ENCODE measurements at places on chromosomes 6 and 20. TPM values are rescaled to one million over a fixed set of nuclear protein-coding genes. Genes with fewer than 3 reads are reported as not detected.

BICRAL gene
- 21.9 TPM for total RNA-seq

ESR1 gene
- 1.3 TPM for total RNA-seq

HLA-DRA gene
- 18.8 TPM for total RNA-seq

ULBP3 gene
- 1.1 TPM for total RNA-seq

CDH4 gene
- total RNA-seq = 0.35 TPM

PRSS35 gene
- total RNA-seq = not detected

CST5 gene
- not detected for total RNA-seq

ZC2HC1B gene
- total RNA-seq = not detected

SLC22A16 gene
- total RNA-seq = not detected

DNA sequence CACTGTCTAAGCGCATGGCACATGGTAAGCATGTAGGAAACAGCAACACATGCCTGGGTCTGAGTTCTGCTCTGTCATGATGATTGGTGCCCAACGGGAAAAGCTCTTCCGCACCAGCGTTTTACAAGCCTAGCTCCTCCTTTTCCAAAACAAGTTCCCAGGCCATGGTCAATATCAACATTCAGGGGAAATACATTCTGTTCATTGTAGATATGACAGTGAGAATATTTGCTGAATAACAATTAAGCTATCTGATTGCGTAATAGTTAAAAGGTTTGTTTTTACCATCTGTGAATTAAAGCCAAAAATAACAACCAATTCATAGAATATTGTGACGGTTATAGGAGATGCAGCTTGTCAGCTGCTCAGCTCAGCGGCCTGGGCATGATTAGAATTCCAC lies 404.3 kb upstream of the SLC35B3 start:
- no peak overlapping the region for H3K4me3 ChIP-seq
- no peaks in the 10 kb centered on the region for H3K4me1 ChIP-seq
- H3K27me3 ChIP-seq = no peaks in the 10 kb centered on the region
- DNase-seq = no peak
- no peak overlapping the region for H3K27ac ChIP-seq

- H3K27me3 ChIP-seq = peaks cover 34% of the 10 kb centered on the region
- no peak for DNase-seq
- no peak overlapping the region for H3K4me3 ChIP-seq
- no peak overlapping the region for H3K27ac ChIP-seq
Measured at GRCh38 chr6:88179692-88180091, 13.5 kb upstream of the CNR1 start.

DNA sequence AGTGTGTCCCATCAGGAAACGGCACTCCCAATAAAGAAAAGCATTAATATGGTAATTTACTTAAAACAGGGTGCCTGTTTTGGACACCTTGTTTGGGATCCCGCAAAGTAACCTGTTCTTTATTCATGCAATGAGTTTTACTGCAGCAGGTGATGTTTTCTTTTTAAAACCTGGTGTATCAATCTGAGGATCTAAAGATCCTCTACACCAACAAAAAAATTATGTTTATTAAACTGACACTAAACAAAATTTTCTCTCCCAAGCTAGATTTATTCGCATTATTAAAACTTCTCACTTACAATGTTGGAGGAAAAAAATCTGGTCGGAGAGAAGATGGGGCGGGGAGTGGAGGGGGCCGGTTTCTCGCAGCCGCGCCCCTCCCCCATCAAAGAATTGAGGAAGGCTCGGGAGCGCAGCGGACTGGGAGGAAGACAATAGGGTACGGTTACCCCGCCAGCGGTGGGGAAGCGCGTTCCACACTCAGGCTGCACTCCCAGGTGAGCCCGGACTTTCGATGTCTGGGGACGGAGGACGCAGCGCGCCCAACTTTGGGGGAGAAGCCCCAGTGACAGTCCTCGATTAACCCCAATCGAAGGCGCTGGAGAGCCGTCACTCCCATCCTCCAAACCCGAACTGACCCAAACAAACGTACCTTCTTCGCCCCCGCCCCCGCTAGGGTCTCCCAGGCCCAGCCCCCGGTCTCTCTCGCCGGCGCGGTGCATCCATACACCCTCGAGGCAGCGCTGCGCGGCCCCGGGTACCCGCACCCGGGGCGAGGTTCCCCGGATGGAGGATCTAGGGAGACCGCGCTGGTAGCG lies 1.3 kb downstream of the CD24 start:
- H3K27me3 ChIP-seq = peaks cover 53% of the 10 kb centered on the region
- peaks cover 16% of the 10 kb centered on the region for H3K4me1 ChIP-seq
- H3K36me3 ChIP-seq = no peaks in the 10 kb centered on the region
- DNase-seq = no peak

- peaks cover 24% of the 10 kb centered on the region for H3K36me3 ChIP-seq
- H3K27me3 ChIP-seq = no peaks in the 10 kb centered on the region
Measured at GRCh38 chr6:144155529-144155928, 5.2 kb downstream of the STX11 start.

- no peak overlapping the region for H3K27ac ChIP-seq
- no peaks in the 10 kb centered on the region for H3K36me3 ChIP-seq
- DNase-seq = peak; percentile 15
- peaks cover 86% of the 10 kb centered on the region for H3K27me3 ChIP-seq
Measured at GRCh38 chr6:29552512-29553051, 7.0 kb downstream of the UBD start.

DNA sequence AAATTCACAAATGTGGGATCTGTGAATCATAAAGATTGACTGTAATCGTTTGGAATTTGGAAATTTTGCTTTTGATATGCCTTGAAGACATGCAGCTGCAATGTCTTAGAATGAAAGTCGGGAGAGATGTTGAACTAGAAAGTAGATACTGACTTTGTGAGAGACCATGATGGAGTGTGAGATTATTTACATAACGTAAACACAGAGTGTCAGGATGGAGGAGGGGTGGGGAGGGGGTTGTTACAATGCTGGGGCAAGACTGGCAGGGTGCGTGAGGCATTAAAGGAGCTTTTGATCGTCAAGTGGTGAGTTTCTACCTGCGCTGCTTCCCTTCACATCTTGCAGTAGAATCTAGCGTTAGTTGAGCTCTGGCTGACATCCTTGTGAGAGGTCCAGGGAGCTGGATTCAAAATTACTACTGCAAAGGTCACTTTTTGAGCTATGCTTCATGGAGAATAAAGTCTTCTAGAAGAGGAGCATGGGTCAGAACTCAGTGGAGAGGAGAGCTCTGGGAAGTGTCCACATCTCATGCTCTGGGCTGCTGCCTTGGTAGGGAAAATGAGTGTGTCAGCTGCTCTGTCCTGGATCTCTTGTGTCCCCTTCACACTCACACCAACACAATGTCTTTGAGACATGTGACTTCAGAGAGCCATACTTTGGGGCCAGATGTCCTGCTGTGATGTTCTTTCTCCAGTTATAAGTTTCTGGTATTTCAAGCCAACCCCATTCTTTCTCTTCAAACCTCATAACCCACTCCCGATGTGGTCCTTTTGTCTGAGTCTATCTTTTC lies 105.2 kb upstream of the CITED2 start:
- no peak overlapping the region for H3K4me3 ChIP-seq
- H3K36me3 ChIP-seq = no peaks in the 10 kb centered on the region
- no peaks in the 10 kb centered on the region for H3K4me1 ChIP-seq
- H3K27ac ChIP-seq = no peak overlapping the region
- DNase-seq = no peak
- H3K27me3 ChIP-seq = no peaks in the 10 kb centered on the region

DNA sequence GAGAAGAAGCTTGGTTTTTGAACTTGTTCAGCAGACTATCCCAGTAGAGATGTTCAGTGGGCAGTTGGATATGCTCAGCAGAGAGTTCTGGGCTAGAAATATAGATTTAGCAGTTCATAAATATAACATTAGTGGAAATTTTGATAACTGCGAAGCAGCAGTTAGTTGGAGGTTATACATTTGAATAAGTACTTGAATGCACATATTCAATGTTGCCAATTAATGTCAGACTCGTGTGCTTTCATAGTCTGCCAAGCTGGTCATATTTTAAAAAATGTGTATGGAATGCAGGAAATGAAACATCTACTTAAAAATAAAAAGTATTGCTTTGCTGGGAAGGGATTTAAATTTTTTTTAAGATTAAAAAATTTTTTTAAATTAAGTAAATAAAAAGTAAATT lies 92.5 kb upstream of the E2F3 start:
- no peaks in the 10 kb centered on the region for H3K36me3 ChIP-seq
- DNase-seq = no peak
- H3K4me3 ChIP-seq = no peak overlapping the region
- no peaks in the 10 kb centered on the region for H3K27me3 ChIP-seq
- no peaks in the 10 kb centered on the region for H3K4me1 ChIP-seq

DNA sequence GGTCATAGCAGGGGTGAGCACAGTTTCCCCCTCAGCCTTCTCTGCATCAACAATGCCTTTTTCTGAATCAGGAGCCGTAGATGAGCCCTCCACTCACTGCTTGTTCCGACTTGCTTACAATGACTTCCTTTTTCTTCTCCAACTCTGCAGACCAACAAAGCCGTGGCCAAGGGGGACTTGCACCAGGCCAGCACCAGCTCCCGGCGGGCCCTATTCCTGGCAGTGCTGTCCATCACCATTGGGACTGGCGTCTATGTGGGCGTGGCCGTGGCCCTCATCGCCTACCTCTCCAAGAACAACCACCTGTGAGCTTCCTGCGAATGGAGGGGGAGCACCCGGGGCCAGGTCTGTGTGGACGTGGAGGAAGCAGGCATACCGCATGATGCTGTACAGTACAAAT lies 195.8 kb downstream of the SYNDIG1 start:
- no peaks in the 10 kb centered on the region for H3K27me3 ChIP-seq
- no peak overlapping the region for H3K4me3 ChIP-seq
- DNase-seq = no peak
- H3K36me3 ChIP-seq = no peaks in the 10 kb centered on the region
- H3K4me1 ChIP-seq = no peaks in the 10 kb centered on the region

- DNase-seq = no peak
- H3K27ac ChIP-seq = no peak overlapping the region
- no peaks in the 10 kb centered on the region for H3K4me1 ChIP-seq
- H3K27me3 ChIP-seq = no peaks in the 10 kb centered on the region
Measured at GRCh38 chr6:78511009-78511408, 356.3 kb upstream of the IRAK1BP1 start.

- peaks cover 28% of the 10 kb centered on the region for H3K4me1 ChIP-seq
- H3K4me3 ChIP-seq = no peak overlapping the region
- no peak overlapping the region for H3K27ac ChIP-seq
- H3K27me3 ChIP-seq = no peaks in the 10 kb centered on the region
- peak; percentile 29 for DNase-seq
Measured at GRCh38 chr6:41713650-41714291, 21.6 kb downstream of the TFEB start.

DNA sequence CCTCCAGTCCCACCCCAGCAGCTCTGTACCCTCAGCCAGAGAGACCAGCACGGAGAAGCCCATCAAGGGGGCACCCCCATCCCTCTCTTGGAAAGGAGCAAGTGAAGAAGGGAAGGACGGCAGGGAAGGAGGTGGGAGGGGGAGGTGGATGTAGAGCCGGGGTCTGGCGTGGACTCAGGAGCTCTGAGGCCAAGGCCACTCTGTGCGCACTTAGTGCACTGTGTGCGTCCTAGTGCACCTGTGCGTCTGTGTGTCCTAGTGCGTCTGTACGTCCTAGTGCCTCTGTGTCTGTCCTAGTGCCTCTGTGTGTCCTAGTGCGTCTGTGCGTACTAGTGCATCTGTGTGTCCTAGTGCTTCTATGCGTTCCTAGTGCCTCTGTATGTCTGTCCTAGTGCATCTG lies 54.2 kb downstream of the DSTN start:
- H3K4me3 ChIP-seq = no peak overlapping the region
- H3K27me3 ChIP-seq = no peaks in the 10 kb centered on the region
- no peaks in the 10 kb centered on the region for H3K36me3 ChIP-seq
- no peak for DNase-seq
- H3K4me1 ChIP-seq = no peaks in the 10 kb centered on the region
- H3K27ac ChIP-seq = no peak overlapping the region

GRCh38 chr20:17859616-17860232 lies 108.9 kb downstream of the SNX5 start:
- peak; percentile 29 for DNase-seq
- no peaks in the 10 kb centered on the region for H3K36me3 ChIP-seq
- H3K27ac ChIP-seq = no peak overlapping the region
- H3K27me3 ChIP-seq = peaks cover 18% of the 10 kb centered on the region

DNA sequence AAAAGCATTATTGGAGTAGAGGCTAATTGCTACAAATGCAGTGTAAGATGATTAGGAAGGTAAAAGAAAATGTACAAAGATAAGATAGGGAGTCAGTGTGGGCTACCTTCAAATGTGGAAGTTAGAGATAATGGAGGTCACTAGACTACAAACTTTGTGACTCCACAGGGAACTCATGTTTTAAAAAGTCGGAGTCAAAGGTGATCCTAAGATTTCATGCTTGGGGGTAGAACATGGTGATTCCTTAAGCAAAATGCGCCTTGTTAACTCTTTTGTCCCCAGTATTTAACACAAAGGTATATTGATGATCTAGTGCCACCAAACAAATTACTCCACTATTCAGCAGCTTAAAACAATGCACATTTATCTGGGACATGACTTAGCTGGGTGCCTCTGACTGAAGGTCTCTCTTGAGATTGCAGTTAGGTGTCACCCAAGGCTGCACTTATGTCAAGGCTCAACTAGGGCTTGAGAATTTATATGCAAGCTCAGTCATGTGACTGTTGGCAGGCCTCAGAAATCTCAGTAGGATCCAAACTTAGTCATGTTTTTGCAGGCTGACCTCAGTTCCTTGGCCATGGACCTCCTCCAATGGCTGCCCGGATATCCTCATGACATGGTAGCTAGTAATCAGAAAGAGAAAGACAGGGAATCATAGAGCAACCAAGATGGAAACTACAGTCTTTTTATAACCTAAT lies 11.4 kb upstream of the SNX9 start:
- DNase-seq = no peak
- H3K27me3 ChIP-seq = peaks cover 10% of the 10 kb centered on the region
- H3K36me3 ChIP-seq = peaks cover 10% of the 10 kb centered on the region
- H3K4me3 ChIP-seq = no peak overlapping the region
- peaks cover 40% of the 10 kb centered on the region for H3K4me1 ChIP-seq

GRCh38 chr6:131688286-131688685 lies 12.9 kb downstream of the OR2A4 start:
- peak overlapping the region; percentile 74 for H3K27ac ChIP-seq
- H3K27me3 ChIP-seq = peaks cover 6% of the 10 kb centered on the region
- H3K36me3 ChIP-seq = peaks cover 2% of the 10 kb centered on the region
- H3K4me3 ChIP-seq = peak overlapping the region; percentile 30
- peak; percentile 13 for DNase-seq

GRCh38 chr6:259316-259715 lies 33.0 kb upstream of the DUSP22 start:
- H3K4me1 ChIP-seq = peaks cover 37% of the 10 kb centered on the region
- no peaks in the 10 kb centered on the region for H3K36me3 ChIP-seq
- no peaks in the 10 kb centered on the region for H3K27me3 ChIP-seq
- H3K4me3 ChIP-seq = no peak overlapping the region

DNA sequence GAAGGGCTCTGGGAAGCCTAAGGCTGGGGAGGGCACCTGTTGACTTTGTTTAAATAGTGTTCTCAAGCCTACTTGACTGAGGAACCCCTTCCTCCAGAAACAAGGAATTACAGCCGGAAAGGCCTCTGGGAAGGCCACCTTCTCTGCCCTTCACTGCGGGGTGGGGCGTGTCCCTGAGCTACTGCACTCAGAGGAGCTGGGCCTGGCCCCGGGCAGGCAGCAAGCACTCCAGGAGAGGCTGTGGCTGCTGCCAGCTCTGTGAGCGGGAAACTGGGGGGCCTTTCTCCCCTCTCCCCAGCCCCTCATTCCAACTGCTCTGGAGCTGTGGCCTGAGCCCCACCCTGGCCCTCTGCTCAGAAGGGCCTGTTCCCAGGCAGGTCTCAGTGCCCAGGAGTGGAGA lies 4.0 kb upstream of the OSBPL2 start:
- peaks cover 11% of the 10 kb centered on the region for H3K4me1 ChIP-seq
- H3K4me3 ChIP-seq = no peak overlapping the region
- H3K36me3 ChIP-seq = no peaks in the 10 kb centered on the region
- H3K27ac ChIP-seq = no peak overlapping the region
- no peaks in the 10 kb centered on the region for H3K27me3 ChIP-seq
- no peak for DNase-seq

- H3K4me3 ChIP-seq = peak overlapping the region; percentile 97
- no peak for DNase-seq
- H3K27me3 ChIP-seq = peaks cover 6% of the 10 kb centered on the region
- peak overlapping the region; percentile 90 for H3K27ac ChIP-seq
- H3K4me1 ChIP-seq = peaks cover 42% of the 10 kb centered on the region
Measured at GRCh38 chr6:44386364-44386928, 1.1 kb upstream of the CDC5L start.
